LHCN-M2 (cell line): ENCODE measurements at places on chromosomes 5 and 9.

- no peak for DNase-seq
These were observed 521.7 kb downstream of the RAB3C start for GRCh38 chr5:59104400-59105127.

- no peak for DNase-seq
These were observed 1.5 kb upstream of the TRAF1 start for GRCh38 chr9:120928015-120928482.

DNA sequence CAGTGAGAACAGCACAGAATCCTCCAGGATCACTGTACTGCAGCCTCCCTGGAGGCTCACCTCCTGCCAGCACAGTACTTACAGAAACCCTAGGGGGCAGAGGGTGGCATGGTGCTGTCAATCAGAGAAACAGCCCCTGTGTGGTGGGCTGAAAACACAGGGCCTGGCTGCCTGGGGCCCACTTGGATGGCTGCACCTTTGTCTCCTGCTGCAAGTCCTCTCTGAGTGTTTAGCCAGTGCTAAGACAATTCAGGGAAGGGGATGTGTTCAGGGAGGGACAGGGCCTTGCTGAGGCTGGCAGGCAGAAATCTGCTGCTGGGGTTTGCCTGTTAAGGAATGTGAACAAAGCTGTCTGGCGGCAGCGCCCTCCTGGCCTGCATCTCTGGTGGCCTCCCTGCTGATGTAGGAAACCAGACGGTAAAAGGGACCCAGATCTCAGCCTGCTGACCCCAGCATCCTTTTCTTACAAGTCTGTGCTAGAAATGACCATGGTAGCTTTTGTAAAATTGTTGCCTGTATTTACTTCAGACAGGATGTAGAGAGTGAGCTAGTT is 39.5 kb downstream of the PRRC2B start:
- no peak for DNase-seq

DNA sequence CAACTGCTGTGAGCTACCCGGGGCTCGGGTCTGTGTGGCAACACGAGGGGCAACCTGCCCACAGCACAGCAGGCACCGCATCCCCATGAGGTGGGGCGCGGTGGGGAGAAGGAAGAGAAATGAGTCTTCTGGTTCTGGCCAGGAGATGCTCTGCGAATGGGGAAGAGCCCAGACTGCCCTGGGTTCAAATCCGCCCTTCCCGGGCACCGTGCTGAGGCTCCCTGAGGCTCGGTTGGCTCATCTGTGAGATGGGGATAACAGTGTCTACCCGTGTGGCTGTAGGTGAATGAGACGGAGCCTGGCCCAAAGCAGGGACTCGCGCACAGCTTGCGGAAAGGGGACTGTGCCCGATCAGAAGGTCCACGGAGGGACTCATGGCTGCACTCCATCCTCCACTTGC is 123.9 kb downstream of the VAV2 start:
- no peak for DNase-seq

DNA sequence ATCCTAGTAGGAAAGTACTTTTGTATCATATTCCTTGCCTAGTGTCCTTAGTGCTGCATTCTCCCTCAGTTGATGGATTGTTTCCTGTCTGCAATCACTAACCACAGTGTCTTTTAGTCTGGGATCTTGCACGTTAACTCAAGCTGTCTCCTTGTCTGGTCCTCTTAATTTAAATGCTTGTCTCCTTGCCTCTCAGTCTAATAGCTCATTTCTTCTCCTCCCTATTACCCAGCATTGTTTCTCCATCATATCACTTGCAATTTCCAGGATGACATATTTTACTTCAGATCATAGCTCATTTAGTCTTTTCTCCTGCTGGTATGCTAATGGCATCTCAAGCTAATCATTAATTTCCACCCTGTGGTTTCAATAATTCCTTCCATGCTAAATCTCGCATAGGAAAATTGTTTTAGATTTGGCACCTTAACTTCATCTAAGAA is 2052.0 kb upstream of the C9orf72 start:
- DNase-seq = peak; percentile 68

GRCh38 chr9:134297083-134297410 is 29.2 kb upstream of the RXRA start:
- DNase-seq = no peak

DNA sequence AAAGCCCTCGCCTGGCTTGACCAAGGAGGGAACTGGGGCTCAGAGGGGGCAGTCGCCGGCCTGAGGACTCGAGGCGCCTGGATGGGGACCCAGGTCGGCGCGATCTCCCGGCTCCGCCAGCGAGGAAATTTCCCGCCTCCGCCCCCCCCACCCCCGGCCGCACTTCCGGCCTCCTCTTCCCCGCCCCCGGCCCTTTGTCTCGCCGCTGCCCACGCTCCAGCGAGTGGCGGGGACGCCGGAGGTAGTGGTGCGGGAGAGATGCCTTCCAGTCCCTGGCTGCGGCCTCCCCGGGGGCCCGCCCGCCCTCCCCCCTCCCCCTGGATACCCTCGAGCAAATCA is 448 bp upstream of the GPRIN1 start:
- no peak for DNase-seq

GRCh38 chr5:39213447-39214207 is 5.7 kb downstream of the FYB1 start:
- no peak for DNase-seq

GRCh38 chr9:84703793-84704192 is 34.3 kb downstream of the NTRK2 start:
- no peak for DNase-seq

- no peak for DNase-seq
These were observed 40.9 kb downstream of the TNPO1 start for GRCh38 chr5:72857396-72857795.
